HT-29 (cell line): ENCODE measurements at places on chromosomes 11 and 22. TPM values are rescaled to one million over a fixed set of nuclear protein-coding genes. Genes with fewer than 3 reads are reported as not detected.

DNA sequence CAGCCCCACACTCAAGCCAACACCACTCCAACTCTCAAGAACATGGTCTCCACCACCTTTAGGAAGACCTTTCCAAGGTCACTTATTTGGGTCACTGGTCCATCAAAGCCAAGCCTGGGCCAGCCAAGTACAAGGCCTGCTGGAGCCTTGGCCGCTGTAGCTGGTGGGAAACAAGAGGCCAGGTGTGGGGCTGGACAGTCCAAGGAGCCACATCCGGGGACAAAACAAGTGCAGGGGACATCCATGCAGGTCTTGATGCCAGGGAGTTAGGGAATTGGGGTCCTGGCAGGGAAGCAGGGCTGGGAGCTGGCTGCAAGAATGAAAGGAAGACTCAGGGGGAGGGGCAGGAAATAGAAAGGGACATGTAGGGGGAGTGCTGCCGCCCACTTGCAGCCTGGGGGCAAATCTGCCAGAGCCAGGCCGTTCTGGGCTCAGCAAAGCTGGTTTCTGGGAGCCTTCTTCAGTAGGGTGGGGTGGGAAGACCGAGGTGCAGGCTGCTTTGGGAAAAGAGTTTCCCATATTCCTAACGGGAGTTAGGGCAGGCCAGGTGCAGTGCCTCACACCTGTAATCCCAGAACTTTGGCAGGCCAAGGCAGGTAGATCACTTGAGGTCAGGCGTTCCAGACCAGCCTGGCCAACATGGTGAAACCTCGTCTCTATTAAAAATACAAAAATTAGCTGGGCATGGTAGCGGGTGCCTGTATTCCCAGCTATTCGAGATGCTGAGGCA, 69.5 kb upstream of the ATXN10 start:
- DNase-seq = no peak

DNA sequence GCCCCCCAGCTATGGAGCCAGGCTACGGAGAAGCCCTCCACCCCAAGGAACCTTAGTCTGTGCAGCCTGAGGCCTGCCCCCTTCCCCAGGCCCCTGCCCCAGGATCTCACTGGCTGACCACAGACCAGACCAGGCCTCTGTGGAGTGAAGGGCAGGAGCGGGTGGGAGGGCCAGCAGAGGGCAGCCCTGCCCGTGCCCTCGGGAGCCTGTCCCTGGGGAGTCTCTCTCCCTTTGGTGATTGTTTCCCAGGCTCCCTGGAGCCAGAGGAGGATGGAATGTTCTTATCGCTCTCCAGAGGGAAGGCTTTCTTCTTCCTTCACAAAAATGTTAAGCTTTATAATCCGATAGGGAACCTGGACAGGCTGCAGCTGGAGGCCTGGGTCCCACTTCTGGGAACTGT, 455.3 kb downstream of the SOX6 start:
- DNase-seq = no peak

- DNase-seq = no peak
These were observed 20.1 kb downstream of the RSF1 start for GRCh38 chr11:77800449-77800848.

DNA sequence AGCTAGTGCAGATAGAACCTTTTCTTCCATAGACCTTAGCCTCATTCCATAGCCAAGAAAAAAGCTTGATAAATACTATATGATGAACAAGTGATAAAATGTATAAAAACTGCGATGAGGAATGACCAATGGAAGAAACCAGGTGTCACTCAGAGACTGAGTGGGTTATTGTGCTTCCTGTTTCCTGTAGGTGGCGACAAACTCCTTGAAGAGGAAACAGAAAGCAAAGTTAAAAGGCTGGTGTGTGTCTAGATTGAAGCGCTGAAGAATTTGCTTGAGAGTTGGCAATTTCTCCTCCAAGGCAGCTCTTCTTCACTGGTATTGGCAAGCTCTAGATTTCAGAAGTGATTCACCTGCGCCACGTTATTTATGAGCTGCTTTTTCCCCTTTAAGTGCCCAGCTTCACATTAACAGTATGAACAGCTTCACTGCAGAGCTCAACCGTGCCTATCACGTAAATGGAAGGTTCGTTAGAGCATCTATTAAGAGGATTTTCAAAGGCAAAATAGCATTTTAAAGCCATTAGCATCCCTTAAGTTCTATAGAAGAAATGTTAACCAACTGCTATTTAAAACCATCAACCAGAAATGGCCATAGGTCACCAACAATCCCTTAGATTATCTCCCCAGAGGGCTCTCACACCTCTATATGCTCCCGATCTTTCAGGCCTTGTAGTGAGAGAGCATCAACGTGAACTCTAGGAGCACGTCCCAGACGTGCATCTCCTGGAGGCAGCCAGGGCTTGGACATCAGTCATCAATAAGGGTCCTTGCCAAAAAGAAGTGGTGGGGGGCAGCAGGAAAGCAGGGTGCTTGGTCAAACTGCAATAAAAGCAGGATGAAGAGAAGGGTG, 179.4 kb downstream of the CADM1 start:
- peak; percentile 57 for DNase-seq

The ASCL2 gene
- 5.0 and 6.8 TPM in 2 replicates for total RNA-seq
